ENCODE measurements at places on chromosomes 11 and 22.

GRCh38 chr11:60165538-60165937, 17.3 kb downstream of the MS4A6A start:
- no peak for DNase-seq

- DNase-seq = no peak
These were observed 416.5 kb upstream of the DDI1 start for GRCh38 chr11:103619938-103620337.

DNA sequence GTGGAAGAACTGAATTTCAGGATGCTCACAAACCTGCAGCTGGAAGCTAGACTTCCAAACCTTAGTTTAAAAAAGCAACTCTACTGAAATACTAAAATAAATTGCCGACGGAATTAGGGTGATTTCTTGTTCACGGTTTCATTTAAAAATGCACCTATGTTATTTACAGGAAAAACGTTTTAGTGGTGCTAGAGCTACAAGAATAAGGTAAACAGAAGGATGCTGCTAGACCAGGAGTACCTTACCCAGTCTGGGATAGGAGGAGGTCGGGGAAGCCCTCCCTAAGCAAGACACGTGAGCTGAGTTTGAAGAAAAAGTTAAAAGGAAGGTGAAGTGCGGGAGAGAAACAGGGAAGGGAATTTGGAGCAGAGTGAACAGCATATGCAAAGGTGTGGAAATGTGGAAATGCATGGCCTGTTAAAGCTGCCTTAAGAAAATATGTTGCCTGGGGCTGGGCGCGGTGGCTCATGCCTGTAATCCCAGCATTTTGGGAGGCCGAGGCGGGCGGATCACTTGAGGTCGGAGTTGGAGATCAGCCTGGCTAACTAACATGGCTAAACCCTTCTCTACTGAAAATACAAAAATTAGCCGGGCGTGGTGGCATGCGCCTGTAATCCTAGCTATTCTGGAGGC, 1.4 kb upstream of the FTH1 start:
- DNase-seq = no peak

- no peak for DNase-seq
These were observed 159.3 kb downstream of the CASP12 start for GRCh38 chr11:104738918-104739317.

GRCh38 chr22:38871360-38872171, 450 bp downstream of the CBX6 start:
- no peak for DNase-seq

DNA sequence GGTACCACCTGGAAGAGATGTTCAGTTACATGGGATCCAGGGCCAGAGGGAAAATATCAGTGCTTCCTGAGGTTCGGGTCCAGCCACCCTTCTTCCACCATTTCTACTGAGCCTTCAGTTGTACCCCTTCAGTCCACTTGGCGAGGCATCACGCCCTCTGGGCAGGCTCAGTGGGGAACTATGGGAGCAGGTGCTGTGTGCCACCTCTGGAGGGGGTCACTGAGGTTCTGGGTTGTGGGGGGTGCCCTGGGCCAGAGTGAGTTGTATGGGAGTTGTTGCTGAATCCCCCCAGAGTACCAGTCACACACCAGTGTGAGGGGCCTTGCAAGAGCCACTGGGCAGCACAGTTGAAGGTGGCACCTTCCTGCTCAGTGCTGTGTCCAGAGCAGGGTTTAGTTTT, 2.7 kb upstream of the SREBF2 start:
- no peak for DNase-seq

DNA sequence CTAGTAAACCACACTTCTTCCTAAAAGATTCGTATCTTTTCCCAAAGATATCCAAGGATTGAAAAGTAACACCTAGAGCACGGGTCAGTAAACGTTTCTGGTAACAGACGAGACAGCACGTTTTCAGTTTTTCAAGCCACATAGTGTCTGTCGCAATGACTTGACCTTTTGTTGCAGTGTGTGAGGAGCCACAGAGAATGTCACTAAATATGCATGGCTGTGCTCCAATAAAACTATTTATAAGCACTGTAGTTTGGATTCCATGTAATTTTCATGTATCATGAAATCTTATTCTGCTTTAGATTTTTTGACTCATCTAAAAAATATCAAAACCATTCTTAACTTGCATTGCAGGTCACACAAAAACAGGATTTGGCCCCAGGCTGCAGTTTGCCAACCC, 18.3 kb upstream of the MICAL3 start:
- no peak for DNase-seq

- DNase-seq = no peak
These were observed 14.2 kb downstream of the MADD start for GRCh38 chr11:47284151-47284550.

DNA sequence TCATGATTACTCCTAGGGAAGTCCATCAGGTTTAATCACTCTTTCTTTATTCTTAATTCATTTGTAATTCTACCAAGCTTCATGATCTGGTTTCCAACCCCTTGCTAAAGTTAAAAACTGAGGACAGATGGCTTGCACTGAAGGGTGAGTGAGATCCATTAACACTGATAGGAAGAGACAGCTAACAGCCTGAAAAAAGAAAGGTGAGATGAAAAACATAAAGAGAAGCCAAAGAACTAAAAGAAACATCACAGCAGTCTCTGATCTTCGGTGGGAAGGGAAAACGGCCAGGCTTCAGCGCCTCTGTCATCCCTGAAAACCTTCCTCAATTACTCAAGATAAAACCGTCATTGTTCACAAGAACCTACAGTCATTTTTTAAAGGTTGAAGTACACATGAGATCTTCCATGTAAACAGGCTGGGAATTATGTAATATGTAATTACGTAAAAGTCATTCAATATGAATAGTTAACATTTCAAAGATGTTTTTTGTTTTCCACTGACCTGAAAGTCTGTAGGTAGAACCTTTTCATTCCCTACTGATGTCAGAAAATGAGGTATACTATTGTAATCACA, 41.3 kb downstream of the VSIG10L2 start:
- no peak for DNase-seq

DNA sequence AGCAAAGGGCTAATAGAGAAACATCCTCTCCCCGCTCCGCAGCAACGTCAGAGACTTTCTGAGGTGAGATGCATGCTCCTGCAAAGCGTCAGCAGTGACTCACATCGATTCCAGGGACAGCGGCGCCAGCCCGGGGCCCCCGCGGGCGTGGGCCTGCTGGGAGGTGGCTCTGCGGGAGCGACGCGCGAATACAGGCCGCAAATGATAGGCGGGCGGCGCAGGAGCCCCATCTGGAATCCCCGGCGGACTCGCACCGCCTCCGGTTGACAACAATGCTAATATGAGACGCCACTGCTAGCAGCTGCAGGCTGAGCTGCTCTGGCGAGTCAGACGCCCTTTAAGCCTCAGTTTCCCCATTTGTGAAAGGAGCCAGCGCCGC, 557 bp downstream of the RANGAP1 start:
- peak; percentile 88 for DNase-seq

DNA sequence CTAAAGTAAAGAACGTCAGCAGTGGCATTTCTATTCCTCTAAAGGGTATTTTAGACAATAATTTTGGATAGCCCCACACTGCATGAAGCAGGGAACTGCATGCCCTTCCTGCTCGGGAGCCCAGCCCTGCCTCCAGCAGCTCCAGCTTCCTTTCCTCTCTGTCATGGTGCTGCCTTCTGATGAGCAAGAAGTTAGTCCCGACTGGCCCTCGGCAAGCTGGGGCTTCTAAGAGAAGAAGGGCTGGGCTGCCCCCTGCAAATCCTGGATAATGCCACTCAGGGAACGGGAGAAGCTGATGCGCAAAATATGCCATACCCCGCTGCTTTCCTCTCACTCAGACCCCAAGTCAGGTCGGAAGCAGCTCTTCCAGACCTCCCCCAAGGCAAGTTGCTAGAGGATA, 296.4 kb downstream of the ETS1 start:
- DNase-seq = no peak

GRCh38 chr22:32528984-32529982, 54.7 kb downstream of the FBXO7 start:
- peak; percentile 39 for DNase-seq

DNA sequence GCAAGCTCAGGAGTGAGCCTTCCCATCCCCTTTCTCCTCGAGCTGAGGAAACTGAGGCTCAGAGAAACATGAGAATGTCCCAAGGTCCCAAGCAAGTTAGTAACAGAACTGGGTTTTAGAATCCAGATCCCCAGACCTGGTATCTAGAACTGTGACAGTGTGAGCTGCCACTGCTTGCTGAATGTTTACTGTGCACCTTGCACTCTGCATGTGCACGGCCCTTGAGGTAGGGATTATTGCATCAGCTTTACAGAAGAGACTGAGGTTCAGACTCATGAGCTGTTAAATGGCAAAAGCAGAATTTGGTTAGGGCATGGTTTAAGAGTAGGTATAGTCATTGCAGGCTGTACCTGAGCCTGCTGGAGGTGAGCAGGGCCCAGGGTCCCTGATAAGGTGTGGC, 3.8 kb upstream of the MPPED1 start:
- DNase-seq = no peak

GRCh38 chr22:38284042-38284402, 11.2 kb upstream of the TMEM184B start:
- DNase-seq = no peak

DNA sequence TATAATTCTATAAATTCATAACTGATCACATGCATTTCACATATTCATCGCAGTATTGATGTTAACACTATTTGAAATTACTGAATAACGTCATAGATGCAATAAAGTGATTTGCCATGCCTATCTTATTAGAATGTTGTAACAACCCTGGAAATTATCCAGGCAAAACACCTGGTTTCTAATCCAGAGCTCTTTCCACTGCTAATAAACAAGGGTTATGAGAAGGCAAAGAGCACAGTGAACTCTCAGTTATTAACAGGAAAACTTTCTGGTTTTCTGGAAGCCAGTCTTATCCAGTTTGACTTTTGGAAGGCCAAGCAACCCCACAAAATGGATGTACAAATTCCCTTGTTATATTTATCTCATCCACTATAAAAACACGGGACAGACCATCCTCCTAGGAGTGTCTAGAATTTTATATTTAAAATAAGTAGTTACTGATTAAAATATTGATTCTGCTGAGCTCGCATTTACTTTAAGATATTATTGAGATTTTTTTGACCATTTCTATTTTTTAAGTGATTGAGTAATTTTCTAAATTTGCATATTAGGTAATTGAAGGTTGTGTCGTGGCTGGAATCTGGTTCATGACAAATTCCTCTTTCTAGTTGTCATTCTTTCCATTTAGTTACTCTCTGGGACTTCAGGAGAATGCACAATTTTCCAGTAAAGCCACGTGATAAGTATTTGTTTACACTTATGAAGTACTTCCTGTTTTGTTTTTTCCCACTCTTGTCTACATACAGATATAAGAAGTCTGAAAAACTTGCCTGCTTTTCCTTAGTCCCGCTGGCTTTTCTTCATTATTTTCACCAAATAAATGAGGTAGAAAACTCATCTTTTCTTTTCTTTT, 47.9 kb downstream of the DCUN1D5 start:
- no peak for DNase-seq

- no peak for DNase-seq
These were observed 62.0 kb upstream of the ARHGAP42 start for GRCh38 chr11:100625041-100625440.

- DNase-seq = no peak
These were observed 6.5 kb downstream of the ZFTA start for GRCh38 chr11:63761931-63762653.

GRCh38 chr11:1542267-1542666, 29.8 kb downstream of the DUSP8 start:
- no peak for DNase-seq

DNA sequence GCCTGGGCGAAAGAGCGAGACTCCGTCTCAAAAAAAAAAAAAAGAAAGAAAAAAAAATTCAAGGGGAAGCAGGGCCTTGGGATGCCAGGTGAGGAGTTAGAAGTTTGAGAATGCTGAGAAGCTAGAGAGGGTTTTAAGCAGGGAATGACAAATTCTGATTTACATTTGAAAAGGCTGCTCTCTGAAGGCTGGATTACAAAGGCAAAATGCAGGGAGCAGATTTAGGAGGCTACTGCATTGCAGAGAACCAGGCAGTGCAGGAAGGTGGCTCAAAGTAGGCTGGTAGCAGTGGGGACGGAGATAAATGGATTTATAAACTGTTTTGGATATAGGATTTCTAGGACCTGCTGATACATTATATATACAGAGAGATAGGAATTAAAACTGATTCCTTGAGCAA, 66.6 kb downstream of the KCNC1 start:
- DNase-seq = no peak

DNA sequence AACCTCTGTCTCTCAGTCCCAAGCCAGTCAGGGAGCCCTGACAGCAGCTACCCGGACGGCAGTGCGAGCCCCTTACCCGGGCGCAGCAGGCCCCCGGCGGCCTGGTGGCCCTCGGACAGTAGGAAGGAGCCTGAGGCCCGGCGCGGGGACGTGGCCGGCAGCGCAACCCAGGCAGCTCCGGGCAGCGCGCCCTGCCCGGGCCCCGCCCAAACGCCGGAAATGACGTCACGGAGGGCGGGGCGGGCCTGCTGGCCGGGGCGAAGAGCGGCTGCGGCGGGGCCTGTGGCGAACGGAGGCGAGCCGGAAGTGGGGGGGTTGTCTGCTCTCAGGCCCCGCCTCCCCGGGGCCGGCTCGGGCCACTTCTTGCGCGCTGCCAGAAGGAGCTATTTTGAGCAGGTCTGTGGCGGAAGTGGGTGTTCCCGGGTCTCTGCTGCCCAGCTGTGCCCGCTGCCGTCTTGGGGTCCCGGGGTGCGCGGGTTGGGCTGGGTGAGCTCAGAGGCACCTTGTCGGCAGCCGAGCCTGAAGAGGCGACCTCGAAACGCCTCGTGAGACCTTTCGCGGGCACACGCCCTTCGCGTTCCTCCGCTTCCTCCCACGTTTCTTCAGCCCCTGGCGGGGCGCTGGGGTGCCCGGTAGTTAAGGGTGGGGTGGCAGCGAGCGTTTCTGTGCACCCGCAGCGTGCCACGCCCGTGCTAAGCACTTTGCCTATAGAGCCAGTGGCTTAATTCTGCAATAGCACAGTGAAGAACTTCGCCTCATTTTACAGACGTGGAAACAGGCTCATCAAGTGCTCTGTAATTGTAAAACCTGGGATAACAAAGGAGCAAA, at the start of gene C11orf24:
Gene C11orf24, minus strand, starts transcription at position 193 of the 828 bp plus-strand sequence. CDS start 8,206 bp downstream, outside the sequence.
- DNase-seq = peak; percentile 89

GRCh38 chr11:120929664-120930154, 94.2 kb upstream of the TBCEL start:
- no peak for DNase-seq

- no peak for DNase-seq
These were observed 486.9 kb downstream of the MIAT start for GRCh38 chr22:27144321-27144720.

DNA sequence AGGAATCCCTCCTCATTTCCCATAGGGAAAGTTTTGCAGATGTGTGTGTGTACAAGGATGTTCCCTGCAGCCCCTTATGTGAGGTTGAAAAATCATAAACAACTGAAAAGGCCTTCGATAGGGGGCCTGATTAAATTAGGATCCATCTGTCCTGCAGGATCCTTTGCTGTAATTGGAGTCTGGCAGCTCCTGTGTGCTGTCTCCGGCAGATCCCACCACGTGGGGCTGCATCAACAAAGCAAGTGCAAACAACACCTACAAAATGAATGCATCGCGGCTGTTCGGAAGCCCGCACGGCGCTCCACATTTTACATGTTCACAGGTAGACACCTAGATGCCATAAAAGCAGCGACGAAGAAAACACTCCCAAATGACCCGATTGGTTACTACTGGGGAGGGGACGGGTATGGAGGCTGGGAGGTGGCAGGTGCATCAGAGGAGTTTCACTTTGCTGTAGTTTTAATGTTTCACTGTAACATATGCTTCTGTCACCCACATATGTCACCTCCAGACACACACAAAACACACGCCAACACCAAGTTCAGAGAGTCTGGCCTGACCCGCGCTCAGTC, 52.2 kb downstream of the NFAM1 start:
- no peak for DNase-seq

Data from stimulated activated CD4-positive, alpha-beta T cell treated with anti-CD3 and anti-CD28 coated beads, Interleukin-2, amount 100 ng/mL, for 4 hours (primary cell).